ENCODE measurements at places on chromosomes 5 and 9.

DNA sequence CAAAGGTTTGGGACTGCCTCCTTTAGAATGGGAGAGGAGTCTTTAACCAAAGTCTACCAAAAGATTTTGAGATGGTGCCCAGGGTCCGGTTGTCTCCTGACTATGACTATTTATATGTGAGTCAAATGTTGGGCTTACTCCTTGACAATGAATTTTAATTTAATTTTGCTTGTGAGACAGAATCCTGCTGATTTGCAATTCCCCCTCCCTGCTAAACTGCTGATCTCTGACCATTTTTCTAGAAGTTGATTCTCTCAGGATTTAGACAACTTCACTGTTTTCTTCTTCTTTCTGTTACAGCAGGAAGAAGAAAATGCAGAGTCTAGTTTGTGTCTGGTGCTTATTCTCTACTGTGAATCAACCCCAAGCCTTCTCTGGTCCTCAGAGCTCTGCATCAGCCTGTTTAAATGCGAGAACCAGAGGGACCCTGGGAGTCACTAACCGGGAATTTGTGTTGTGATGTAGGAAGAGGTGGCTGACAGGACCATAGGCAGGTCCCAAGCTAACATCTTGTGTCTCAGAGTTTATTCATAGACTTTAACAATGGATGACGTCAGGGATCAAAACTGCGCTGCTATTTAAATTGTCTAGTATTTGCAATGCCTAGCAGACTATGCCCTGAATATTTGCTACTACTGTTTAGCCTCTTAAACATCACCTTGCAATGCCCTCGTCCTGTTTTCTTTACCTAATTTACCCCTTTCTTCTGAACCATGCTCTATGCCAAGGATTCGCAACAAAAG lies 124.0 kb upstream of the TAF11L2 start:
- no peak for DNase-seq

GRCh38 chr9:79471580-79472543 lies 99.9 kb upstream of the TLE4 start:
- DNase-seq, result peak; percentile 19

GRCh38 chr9:79220251-79220650 lies 351.5 kb upstream of the TLE4 start:
- DNase-seq, result no peak

GRCh38 chr9:1721196-1721595 lies 294.0 kb upstream of the SMARCA2 start:
- no peak for DNase-seq

GRCh38 chr9:124190761-124191160 lies 67.0 kb upstream of the NEK6 start:
- no peak for DNase-seq

- DNase-seq, result no peak
Observed at GRCh38 chr5:26681861-26682260, 356.5 kb downstream of the CDH9 start.

- no peak for DNase-seq
Observed at GRCh38 chr5:2015124-2015848, 132.6 kb upstream of the IRX4 start.

GRCh38 chr5:40781843-40782409 lies 16.2 kb downstream of the PRKAA1 start:
- DNase-seq, result peak; percentile 52

- no peak for DNase-seq
Observed at GRCh38 chr5:65190328-65191053, 291.2 kb downstream of the ADAMTS6 start.

DNA sequence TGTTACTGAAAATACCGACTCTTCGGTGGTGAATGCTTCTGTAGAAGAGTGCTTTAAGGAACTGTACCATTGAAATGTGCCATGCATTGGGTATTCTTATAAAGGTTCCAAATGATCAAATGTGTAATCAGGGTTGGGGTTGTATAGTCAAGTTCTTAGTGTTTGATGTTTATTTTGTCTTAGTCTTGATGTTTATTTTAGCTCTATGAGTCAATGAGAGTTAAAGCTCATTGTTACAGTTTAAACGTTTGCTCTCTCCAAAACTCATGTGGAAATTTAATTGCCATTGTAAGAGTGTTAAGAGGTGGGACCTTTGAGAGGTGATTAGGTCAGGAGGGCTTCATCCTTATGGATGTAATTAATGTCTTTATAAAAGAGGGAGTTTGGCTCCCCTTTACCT lies 153.0 kb downstream of the FER start:
- DNase-seq, result no peak

All from AML-193 (cell line).